ENCODE measurements at places on chromosomes 2 and 18. TPM values are rescaled to one million over a fixed set of nuclear protein-coding genes. Genes with fewer than 3 reads are reported as not detected.

DNA sequence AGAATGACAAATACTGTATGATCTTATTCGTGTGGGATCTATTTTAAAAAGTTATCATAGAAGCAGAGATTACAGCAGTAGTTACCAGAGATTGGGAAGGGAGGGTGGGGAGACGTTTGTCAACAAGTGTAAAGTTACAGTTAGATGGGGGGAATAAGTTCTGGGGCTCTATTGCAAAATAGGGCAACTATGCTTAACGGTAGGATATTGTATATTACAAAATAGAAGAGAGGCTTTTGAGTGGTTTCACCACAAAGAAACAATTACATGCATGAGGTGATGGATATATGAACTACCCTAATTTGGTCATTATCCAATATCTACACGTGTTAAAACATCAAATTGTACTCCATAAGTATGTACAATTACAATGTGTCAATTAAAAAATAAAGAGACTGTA lies 123.4 kb upstream of the NOSTRIN start:
- no peak for DNase-seq

GRCh38 chr2:173400760-173401159 lies 46.1 kb downstream of the CDCA7 start:
- DNase-seq = no peak

PPP1R1C gene
- 16.9 TPM for total RNA-seq

IL1F10 gene
- total RNA-seq = not detected

ITGA6 gene
- total RNA-seq = 21.6 TPM

- no peak for DNase-seq
These were observed 120.9 kb upstream of the NRP2 start for GRCh38 chr2:205561441-205561840.

PXDN gene
- total RNA-seq = 19.1 TPM

C2orf49 gene
- total RNA-seq = 8.2 TPM

- no peak for DNase-seq
These were observed 65.4 kb upstream of the VRK2 start for GRCh38 chr2:57981083-57981768.

C2orf81 gene
- 0.08 TPM for total RNA-seq
